ENCODE measurements at places on chromosomes 2 and 18. TPM values are rescaled to one million over a fixed set of nuclear protein-coding genes. Genes with fewer than 3 reads are reported as not detected.

The SRD5A2 gene
- total RNA-seq, result not detected

The ATP5F1A gene
- 375 TPM for total RNA-seq

The AAK1 gene
- total RNA-seq, result 104 TPM

The CIDEA gene
- not detected for total RNA-seq

The CDH7 gene
- total RNA-seq, result not detected

The LOXHD1 gene
- total RNA-seq, result 0.05 TPM

The ABCG8 gene
- total RNA-seq, result not detected

The CRACDL gene
- total RNA-seq, result 0.59 TPM

The PROC gene
- not detected for total RNA-seq

DNA sequence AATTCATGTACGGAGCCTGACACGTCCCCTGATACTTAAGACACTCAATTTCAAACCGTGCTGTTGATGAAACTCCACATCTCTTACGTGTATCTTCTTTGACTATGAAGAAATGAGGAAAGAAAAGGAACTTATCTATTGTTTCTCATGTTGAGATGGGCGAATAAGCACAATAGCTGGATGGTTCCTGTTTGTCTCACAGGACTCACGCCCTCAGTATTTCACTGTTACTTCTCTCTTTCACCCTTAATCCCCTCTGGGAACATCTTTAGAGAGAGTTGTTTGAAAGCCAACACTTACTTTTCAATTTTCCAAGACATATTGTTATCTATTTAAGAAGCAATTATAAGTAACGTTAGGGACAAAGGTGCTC, 99.8 kb downstream of the COPS8 start:
- no peak overlapping the region for H3K27ac ChIP-seq
- H3K27me3 ChIP-seq, result peaks cover 14% of the 10 kb centered on the region
- no peaks in the 10 kb centered on the region for H3K4me1 ChIP-seq

DNA sequence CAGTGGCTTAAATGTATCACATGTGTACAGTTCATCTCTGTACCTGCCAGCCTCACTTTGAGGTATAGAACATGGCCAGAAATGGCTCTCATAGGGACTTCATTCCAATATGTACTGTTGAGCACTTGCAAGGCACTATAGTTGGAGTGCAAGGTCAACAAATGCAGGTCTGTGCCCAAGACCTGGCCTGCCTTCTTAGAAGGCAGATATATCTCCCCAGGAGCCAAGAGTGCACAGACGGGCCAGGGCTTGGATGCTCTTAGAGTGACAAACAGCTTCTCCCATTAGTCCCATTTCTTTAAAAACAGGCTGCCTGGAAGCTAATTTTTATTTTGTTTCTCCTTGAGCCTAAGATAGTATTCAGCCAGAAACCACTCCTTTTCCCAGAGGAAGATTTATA, 7.3 kb downstream of the TEX261 start:
- DNase-seq, result no peak
- no peaks in the 10 kb centered on the region for H3K27me3 ChIP-seq
- H3K36me3 ChIP-seq, result peaks cover 30% of the 10 kb centered on the region
- peaks cover 19% of the 10 kb centered on the region for H3K4me1 ChIP-seq
- no peak overlapping the region for H3K4me3 ChIP-seq

DNA sequence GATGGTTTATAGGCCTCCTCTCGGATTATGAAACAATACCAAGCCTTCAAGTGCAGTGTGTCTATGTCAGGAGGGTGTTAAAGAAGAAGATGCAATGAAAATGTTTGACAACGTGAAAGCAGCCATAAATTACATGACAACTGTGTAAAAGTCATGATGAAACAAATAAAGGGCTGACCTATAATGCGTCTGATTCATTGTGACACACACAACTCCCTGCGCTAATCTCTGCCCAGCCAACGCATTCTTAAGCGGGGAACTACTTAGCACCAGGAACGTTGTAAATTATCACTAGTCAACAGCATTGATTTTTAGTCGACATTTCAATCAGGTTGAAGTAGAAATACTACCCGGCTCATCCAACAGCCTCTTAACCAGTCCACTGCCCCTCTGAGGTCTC, 26.8 kb downstream of the BCL11A start:
- H3K36me3 ChIP-seq, result no peaks in the 10 kb centered on the region
- peaks cover 17% of the 10 kb centered on the region for H3K4me1 ChIP-seq
- DNase-seq, result no peak
- H3K4me3 ChIP-seq, result no peak overlapping the region

DNA sequence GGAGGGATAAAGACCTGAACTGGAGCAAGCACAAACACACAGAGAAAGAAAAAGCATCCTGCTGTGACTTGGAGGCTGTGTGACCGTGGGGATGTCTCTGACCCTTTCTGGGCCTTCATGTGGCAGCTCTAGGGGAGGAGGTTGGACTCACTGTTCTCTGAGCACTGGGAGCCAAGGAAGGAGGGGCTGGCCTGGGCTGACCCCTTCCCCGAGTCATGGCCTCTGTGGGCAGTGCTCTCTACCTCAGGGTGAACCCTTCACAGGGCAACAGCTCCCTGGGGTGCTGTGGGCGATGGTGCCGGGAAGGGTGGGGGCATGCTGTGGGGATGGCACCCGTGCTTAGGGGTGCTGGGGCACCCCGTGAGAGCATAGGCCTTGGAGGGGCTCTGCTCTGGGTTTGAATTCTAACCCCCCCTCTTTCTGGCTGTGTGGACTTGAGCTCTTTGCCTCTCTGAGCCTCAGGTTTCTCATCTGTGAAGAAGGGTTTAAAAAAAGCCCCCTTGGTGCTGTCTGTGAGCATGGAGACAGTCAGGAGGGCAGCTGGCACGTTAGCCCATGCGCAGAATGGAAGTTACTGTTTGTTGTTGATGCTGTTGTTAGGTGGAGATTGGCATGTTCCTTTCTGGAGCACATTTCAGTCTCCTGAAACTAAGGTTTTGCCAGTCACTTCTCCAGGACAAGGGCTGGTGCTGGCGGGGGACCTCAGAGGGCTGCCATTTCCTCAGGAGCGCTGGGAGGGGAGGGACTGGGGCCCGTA, 700 bp downstream of the TOGARAM2 start:
- H3K27ac ChIP-seq, result no peak overlapping the region
- no peaks in the 10 kb centered on the region for H3K27me3 ChIP-seq
- H3K36me3 ChIP-seq, result no peaks in the 10 kb centered on the region
- DNase-seq, result no peak

DNA sequence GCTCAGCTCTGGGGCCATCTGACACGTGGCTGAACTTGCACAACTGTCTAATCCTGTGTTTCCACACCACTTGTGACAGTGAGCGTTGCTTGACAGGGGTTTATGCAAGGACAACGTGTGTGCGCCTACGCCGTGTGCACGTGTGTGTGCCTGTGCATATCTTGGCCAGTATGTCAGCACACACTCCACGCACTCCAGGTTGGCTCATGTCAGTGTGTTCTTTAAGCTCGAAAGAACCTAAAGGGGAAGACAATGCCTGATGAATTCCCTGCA, 85.6 kb upstream of the SALL3 start:
- H3K27me3 ChIP-seq, result no peaks in the 10 kb centered on the region
- DNase-seq, result no peak
- H3K4me1 ChIP-seq, result no peaks in the 10 kb centered on the region
- H3K27ac ChIP-seq, result no peak overlapping the region

- no peak for DNase-seq
- H3K27ac ChIP-seq, result no peak overlapping the region
- no peak overlapping the region for H3K4me3 ChIP-seq
These were observed 82.8 kb upstream of the CDCA7 start for GRCh38 chr2:173271825-173272224.

GRCh38 chr2:52572469-52572894, 1195.1 kb upstream of the CHAC2 start:
- H3K36me3 ChIP-seq, result no peaks in the 10 kb centered on the region
- no peak for DNase-seq
- H3K27me3 ChIP-seq, result no peaks in the 10 kb centered on the region
- H3K27ac ChIP-seq, result no peak overlapping the region

- no peak overlapping the region for H3K27ac ChIP-seq
- peak; percentile 60 for DNase-seq
- H3K4me1 ChIP-seq, result peaks cover 4% of the 10 kb centered on the region
- no peaks in the 10 kb centered on the region for H3K36me3 ChIP-seq
- H3K4me3 ChIP-seq, result no peak overlapping the region
- peaks cover 52% of the 10 kb centered on the region for H3K27me3 ChIP-seq
These were observed 11.1 kb downstream of the ONECUT2 start for GRCh38 chr18:57446322-57446721.

GRCh38 chr2:165594935-165595255, 125.4 kb downstream of the CSRNP3 start:
- H3K27ac ChIP-seq, result no peak overlapping the region
- no peaks in the 10 kb centered on the region for H3K4me1 ChIP-seq
- H3K27me3 ChIP-seq, result no peaks in the 10 kb centered on the region

- no peaks in the 10 kb centered on the region for H3K36me3 ChIP-seq
- no peak overlapping the region for H3K4me3 ChIP-seq
- H3K27me3 ChIP-seq, result no peaks in the 10 kb centered on the region
These were observed 233.2 kb downstream of the CNTNAP5 start for GRCh38 chr2:124258140-124258880.

DNA sequence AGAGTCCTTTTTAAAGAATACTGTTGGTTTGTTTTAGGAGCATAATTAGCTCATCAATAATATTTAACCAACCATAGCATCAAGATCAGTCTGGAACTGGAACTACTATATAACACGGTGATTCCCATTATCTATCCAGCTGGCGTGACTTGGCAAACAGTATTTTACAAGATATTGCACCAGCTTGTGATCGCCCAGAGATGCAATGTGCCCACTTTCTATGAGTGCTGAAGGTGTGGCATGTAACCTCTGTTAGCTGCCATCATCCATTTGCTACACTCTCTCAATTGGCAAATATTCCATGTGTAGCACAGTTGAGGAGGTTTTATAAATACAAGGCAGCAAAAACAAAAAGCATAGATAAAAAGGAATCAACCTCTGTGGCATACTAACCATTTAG, 64.9 kb downstream of the FIGN start:
- no peaks in the 10 kb centered on the region for H3K36me3 ChIP-seq
- DNase-seq, result no peak
- H3K4me1 ChIP-seq, result no peaks in the 10 kb centered on the region
- H3K27ac ChIP-seq, result no peak overlapping the region
- H3K27me3 ChIP-seq, result no peaks in the 10 kb centered on the region

DNA sequence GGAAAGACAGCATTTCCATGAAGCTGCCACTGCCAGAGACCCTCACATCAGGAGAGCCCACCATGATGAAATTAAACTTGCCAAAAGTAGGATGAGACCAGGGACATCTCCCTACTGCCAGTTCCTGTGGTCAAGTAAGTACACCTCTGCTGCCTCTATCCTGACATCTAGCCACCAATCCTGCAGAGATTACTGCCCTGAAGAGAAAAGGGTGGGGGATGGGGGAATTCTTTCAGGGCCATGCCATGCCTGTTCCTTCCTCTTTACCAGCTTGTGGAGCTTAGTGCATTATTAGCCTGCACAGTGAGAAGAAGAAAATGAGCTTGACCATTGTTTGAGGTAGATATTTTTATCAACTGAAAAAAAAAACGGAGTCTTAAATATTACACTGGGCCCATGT, 397.2 kb upstream of the CDH2 start:
- no peak overlapping the region for H3K4me3 ChIP-seq
- no peak overlapping the region for H3K27ac ChIP-seq
- H3K4me1 ChIP-seq, result no peaks in the 10 kb centered on the region
- no peaks in the 10 kb centered on the region for H3K27me3 ChIP-seq
- H3K36me3 ChIP-seq, result no peaks in the 10 kb centered on the region
- no peak for DNase-seq

DNA sequence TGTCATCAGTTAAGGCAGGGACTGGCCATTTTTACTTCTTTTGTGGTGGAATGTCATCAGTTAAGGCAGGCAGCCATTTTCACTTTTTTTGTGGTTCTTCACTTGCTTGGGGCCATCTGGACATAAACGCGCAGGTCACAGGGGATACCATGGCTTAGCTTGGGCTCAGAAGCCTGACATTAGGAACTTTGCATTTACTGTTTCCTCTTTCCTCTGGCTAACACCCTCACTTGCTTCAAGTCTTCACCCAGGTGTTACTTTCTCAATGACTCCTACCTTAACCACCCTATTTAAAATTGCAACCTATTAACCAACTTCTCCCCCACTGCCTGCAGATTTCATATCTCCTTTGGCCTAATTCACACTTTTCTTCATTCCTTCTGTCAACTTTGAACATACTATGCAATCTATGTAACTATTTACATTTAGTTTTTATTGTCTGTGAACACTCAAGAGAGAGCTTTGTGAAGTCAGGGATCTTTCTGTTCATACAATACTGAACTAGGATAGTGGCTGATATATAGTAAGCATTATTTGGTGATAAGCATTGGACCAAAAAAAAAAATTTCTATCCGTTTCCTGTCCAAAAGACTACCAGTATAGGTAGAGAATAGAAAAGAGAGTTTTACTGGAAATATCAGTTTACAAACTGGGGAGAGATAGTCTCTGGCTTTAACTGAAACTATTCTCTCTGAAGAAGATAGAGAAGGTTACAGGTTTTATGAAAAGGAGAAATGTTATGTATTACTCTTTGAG, 600.1 kb upstream of the ZNF804A start:
- H3K4me3 ChIP-seq, result no peak overlapping the region
- no peaks in the 10 kb centered on the region for H3K4me1 ChIP-seq
- no peaks in the 10 kb centered on the region for H3K27me3 ChIP-seq
- H3K27ac ChIP-seq, result no peak overlapping the region
